Cortex of kidney (tissue), 1 donor: ENCODE measurements at places on chromosomes 16 and 17.

DNA sequence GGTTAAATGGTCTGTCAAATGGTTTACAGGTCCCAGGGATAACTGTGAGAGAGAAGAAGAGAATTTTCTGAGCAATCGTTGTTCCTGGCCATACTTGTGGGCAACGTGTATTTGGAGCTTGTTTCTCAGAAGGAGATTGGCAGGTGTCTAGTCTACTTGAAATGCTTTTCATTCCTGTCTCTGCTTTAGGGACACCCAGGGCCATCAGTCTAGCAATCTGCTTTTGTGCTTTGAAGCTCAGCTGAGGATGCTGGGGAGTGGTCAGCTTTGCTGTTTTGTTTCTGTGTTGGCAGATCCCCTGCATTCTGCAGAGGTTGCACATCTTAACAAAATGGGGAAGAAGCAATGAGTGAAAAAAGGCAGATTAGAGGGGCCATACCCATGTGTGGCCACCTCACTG lies 193.7 kb downstream of the SHISA9 start:
- no peak for DNase-seq

DNA sequence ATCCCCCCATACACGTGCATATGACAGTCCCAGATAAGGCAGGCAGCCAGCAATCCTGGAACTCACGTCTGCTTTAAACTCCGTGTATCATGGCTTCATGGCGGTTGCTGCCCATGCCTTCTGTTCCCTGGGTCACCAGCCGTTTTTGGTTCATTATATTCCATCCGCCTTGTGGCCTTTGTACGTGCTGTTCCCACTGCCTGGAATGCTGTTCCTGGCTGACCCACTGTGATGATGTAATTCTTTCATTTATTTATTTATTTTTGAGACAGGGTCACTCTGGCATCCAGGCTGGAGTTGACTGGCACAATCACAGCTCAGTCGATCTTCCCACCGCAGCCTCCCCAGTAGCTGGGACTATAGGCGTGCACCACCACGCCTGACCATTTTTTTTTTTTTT lies 136.7 kb upstream of the GSE1 start:
- no peak for DNase-seq

- DNase-seq = no peak
Observed at GRCh38 chr17:42920106-42920900, 19.7 kb downstream of the G6PC1 start.

GRCh38 chr17:59757470-59757869 lies 50.0 kb downstream of the VMP1 start:
- DNase-seq = no peak

DNA sequence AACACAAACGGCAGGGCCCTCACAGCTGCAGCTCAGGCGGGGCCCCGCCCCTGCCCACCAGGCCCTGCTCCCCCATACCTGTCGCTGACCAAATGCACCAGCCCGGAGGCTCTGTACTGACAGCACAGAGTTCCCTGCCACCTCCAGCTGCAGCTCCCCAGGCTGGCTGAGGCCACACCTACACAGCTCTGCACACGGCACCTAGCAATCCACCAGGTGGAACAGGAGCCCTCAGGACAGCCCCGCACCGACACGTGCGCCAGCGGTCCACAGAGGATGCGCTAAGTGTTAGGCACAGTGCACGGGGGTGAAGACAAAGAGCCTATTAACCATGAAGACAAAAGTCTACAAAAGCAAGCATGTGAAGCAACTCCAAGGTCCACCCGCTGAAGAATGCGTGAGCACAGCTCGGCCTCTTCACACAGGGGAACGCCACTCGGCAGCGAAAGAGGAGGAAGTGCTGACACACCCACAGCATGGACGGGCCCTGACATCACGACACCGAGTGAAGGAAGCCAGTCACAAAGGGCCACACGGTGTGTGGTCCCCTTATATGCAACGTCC lies 5.4 kb downstream of the ZCCHC14 start:
- no peak for DNase-seq

GRCh38 chr17:80485846-80486245 lies 9.4 kb upstream of the NPTX1 start:
- DNase-seq = no peak

DNA sequence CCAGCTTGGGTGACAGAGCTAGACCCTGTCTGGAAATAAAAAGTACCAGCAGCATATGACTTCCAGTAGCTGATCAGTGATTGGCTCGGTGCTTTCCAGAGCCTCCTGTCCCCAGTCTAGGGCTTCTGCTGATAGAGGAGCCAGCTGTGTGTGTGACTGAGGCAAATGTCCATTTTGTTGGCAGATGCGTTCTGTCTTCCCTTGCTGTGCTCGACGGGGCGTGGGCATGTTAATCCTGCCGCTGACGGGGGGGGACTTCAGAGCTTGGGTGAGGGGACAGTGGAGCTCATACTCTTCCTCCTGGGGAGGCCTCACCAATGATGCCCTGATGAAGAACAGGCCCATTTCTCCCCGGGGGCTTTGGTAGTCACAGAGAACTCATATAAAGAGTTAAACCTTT lies 14.6 kb downstream of the KCTD2 start:
- DNase-seq = no peak

DNA sequence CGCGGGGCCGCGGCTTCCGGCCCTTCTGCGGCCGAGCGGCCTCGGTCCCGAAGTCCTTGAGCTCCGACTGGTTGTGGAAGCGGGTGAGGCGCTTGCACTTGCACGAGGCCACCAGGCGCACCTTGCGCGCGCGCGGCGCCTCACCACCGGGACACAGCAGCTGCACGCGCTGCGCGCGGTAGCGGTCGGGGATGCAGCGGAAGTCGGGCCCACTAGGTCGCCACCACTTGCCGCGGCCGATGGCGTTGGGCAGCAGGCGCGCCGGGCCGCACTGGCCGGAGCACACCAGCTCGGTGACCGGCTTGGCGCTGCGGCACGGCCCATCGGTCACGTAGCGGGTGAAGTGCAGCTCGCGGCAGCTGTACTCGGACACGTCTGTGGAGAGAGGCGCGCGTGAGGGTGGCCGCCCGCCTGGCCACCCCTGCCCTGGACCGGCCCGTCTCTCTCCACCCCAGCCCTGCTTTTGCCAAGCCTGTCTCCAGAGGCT lies 3.2 kb downstream of the SOST start:
- no peak for DNase-seq

DNA sequence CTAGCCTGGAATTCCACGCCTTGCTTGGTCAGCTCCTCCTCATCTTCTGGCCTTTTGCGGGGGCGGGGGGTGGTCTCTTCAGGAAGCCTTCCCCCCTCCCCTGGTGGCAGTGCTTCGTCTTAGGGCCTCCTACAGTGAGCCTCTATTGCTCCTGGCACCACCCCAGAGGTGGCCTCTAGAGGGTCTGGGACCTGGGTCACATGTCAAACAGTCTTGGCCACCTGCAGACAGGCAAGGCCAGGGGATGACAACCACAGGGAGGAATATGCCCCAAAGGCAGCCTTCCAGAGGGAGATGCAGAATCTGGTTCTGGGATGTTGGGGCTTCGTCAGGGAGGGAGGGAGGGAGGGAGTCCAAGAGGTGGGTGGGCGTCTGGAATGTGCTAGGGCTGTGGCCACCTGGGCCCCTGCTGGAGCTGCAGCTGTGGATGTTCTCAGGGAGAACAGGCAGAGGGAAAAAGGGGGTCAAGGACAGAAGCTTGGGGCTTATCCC lies 50.6 kb downstream of the SMPD3 start:
- no peak for DNase-seq
